NCI-H1105 treated with DMSO at 0.1 percent for 48 hours (cell line): ENCODE measurements at places on chromosomes 16 and 17.

- DNase-seq, result no peak
Measured at GRCh38 chr16:70418993-70419318, 19.9 kb downstream of the ST3GAL2 start.

DNA sequence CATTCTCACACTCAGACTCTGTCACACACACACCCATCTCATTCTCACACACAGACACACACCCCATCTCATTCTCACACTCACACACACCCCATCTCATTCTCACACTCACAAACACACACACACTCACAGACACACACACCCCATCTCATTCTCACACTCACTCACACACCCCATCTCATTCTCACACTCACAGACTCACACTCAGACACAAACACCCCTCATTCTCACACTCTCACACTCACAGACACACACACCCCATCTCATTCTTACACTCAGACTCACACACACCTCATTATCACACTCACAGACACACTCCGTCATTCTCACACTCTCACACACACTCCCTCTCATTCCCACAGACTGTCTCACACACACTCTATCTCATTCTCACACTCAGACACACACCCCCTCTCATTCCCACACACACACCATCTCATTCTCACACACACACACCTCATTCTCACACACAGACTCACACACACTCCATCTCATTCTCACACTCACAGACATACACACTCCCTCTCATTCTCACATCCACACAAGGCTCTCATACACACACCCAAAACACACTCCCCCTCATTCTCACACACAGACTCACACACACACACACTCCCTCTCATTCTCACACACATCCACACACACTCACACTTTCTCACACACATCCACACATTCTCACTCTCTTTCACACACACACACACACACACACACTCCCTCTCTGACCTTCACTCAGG lies 2.9 kb downstream of the ASGR1 start:
- no peak for DNase-seq

DNA sequence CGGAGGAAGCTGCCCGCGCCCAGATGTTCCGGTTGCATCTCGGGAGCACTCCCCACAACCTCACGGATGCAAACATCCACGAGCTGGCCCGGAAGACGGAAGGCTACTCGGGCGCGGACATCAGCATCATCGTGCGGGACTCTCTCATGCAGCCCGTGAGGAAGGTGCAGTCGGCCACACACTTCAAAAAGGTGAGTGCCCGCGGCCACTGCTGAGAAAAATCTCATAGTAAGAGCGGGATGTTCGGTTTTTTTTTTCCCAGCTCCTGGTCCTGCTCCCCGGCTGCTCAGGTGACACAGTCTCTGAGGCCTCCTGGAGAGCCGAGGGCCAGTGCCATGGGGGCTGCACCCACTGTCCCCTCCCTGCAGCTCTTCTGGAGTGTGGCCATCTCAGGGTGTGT lies 9.3 kb downstream of the PDF start:
- DNase-seq, result no peak

- DNase-seq, result no peak
Measured at GRCh38 chr16:1208239-1208830, 16.7 kb downstream of the TPSG1 start.

DNA sequence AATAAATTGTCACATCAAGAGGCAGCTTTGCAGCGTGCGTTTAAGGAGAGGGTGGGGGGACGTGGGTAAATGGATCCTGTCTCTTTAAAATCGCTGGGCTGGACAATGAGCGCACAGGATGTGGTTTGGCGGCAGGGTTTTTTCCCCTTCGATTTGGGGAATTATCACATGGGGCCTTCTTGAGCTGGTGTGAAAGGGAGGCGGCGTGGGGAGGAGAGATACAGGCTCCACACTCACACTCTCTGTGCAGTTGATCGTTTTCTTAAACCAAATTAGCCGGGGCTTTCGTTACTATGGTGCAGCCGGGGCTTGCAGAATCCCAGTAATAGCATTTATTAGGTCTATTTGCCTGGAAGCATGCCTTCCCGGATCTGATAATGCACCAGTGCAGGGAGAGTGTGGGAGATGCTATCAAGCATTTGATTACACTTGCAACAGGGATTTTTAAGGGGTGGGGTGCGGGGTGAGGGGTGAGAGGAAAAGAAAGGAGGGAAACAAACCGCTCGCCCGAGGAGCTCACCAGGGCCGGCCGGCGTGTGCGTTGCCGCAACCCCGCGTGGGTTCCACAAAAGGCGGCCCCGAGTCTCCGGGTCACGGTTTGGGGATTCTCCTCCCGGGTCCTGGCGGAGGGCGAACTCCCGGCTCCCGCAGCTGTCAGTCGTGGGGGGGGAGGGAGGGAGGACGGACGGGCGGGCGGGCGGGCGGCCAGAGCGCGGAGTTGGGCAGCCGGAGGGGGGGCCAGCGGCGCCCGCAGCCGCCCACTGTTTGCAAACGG lies 58.8 kb upstream of the GSE1 start:
- DNase-seq, result peak; percentile 59

- DNase-seq, result no peak
Measured at GRCh38 chr16:59326955-59327354, 592.8 kb upstream of the GOT2 start.

GRCh38 chr17:67617304-67617899 lies 100.3 kb upstream of the NOL11 start:
- DNase-seq, result no peak

DNA sequence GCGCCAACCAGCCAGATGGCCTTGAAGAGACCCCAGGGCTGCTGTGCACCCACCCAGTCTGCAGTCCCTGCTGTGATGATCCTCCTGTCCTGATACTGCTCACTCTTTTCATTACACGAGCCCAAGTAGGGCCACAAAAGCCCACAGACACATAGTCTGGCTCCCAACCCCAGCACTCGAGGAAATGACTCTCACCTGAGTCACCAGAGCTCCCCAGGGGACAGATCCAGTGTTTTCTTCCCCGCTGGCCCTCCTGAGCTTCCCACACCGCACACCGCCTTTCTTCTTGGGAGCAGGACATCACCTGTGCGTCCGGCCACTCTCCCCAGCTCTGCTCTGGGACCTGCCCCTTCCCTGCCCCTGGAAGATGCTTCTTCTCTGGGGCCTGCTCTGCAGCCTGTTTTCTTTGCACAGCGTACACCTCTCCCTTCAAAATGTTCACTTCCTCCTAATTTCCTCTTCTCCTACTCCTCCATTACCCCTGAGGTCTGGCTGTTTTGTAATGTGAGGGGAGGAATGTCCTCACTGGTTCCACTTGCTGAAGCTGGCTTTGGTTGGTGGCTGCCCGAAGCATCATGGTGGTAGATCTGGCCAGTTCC lies 2.0 kb upstream of the SCN4A start:
- DNase-seq, result no peak

- no peak for DNase-seq
Measured at GRCh38 chr17:48491527-48492273, 39.1 kb downstream of the HOXB1 start.

GRCh38 chr16:66858740-66859396 lies 14.7 kb downstream of the CA7 start:
- DNase-seq, result no peak

DNA sequence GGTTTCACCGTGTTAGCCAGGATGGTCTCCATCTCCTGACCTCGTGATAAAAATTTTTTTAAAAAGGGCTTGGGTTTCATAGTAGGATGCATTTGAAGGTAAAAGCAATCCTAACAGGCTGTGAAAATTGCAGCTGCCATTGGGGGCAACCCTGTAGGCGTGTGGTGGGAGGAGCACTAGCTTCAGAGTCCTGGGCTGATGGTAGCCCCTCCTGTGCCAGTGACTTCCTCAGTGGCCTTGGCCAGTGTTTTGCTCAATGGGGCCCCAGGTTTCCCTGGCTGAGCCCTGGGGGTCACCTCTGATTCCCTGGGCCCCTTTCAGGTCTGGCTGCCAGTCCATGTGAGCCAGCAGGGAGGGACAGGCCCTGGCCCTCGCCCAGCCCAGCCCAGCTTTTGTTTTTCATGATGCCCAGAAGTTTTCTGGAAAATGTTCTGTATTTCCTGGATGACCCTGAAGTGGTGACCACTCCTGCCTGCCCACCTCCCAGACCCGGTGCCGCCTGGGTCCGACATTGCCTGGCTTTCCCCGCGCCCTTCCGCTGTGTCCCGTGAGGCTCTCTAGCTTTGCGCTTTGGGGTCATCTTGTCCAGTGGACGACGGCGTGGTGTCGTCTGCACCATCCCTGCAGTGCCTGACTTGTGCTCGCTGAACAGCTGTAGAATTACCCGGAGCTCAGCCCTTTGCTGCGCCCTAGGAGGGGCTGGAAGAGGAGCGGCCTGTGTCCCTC lies 9.4 kb downstream of the MGRN1 start:
- no peak for DNase-seq

DNA sequence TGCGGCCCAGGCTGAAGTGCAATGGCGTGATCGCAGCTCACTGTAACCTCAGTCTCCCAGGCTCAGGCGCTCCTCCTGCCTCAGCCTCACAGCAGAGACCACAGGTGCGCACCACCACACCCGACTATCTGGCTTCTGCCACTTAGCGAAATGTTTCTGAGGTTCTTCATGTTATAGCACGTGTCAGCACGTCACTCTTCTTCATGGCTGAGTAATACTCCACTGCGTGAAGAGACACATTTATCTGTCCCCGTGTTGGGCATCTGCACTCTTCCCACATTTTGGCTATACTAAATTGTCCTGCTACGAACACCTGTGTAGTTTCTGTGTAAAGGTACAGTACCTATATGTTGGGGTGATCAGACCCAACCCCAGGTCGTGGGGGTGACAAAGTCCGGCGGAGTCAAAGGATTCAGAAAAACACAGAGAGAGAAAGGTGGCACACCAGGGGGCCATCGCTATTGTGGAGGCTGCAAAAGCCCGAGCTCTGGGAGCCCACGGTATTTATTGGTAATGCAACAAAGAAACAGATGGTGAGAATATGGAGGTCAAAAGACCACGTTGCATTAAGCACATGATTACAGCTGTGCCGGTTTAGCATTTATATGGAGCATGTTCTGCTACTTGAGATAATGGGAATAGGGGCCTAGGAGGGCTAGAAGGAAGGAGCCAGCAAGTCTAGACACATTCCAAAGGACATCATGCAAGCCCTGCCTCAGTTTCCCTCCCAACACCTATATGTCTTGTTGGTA lies 851 bp upstream of the DPEP1 start:
- DNase-seq, result no peak

- DNase-seq, result no peak
Measured at GRCh38 chr16:307691-308312, 24.8 kb downstream of the PDIA2 start.

GRCh38 chr16:29700253-29700987 lies 21.4 kb downstream of the QPRT start:
- DNase-seq, result peak; percentile 43

GRCh38 chr17:34527136-34527907 lies 52.1 kb upstream of the TMEM132E start:
- no peak for DNase-seq

DNA sequence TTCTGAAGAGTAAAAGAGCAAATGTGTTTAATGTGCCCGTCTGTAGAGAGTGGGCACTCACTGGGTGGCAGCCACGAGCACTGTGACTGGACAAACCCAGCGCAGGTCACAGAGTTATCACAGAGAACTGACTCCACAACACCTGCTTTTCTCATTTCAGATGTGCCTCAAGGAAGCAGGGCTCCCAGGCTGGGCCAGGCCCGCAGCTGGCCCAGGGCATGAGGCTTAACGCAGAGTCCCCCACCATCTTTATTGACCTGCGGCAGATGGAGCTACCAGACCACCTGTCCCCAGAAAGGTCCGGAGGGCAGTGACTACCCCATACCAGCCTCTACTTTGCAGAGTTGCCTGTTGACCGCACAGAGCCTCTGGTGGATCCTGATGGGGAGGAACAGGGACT lies 11.9 kb downstream of the DNAAF8 start:
- no peak for DNase-seq

GRCh38 chr17:8314797-8315763 lies 5.0 kb downstream of the ARHGEF15 start:
- DNase-seq, result no peak

GRCh38 chr17:33964344-33964979 lies 290.6 kb upstream of the CCL2 start:
- no peak for DNase-seq

DNA sequence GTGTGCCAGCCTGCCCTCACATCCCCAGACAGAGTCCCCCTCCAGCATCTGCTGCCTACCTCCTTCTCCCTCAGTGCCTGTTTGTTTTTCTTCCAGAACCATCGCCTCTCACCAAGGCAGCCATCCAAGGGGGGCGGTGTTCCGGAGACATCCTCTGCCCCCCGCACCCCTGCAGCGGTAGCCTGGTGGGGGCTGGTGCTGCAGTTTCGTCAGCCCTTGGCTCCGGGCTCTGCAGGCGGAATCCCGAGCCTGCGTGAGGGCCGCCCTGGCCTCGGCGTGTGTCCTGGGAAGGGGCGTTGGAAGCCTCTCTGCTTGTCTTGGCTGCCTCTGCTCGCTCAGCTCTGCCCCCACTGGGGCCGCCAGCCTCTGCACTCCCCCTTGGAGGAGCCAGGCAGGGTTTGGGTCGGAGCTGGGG lies 126.0 kb upstream of the CIBAR2 start:
- DNase-seq, result no peak

GRCh38 chr16:79483336-79483735 lies 117.2 kb downstream of the MAF start:
- no peak for DNase-seq

- DNase-seq, result no peak
Measured at GRCh38 chr17:54968988-54969332, 395 bp downstream of the STXBP4 start.

GRCh38 chr17:27496437-27496943 lies 40.2 kb downstream of the KSR1 start:
- DNase-seq, result no peak

GRCh38 chr17:8953156-8953885 lies 12.2 kb downstream of the PIK3R5 start:
- no peak for DNase-seq

DNA sequence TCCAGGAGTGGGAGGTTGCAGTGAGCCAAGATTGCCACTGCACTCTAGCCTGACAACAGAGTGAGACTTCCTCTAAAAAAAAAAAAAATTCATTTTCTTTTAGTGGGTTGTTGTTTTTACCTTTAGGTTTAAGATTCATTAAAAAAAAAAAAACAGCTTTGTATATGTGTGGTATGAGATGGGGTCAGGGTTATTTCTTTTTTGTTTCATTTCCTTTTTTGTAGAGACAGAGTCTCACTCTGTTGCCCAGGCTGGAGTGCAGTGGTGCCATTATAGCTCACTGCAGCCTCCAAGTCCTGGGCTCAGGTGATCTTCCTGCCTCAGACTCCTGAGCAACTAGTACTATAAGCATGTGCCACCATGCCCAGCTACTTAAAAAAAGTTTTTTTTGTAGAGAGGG lies 47.0 kb downstream of the BCAS3 start:
- DNase-seq, result no peak

- no peak for DNase-seq
Measured at GRCh38 chr17:42323268-42323773, 35.0 kb downstream of the STAT5A start.

GRCh38 chr17:1123393-1123831 lies 56.4 kb downstream of the ABR start:
- peak; percentile 40 for DNase-seq

- no peak for DNase-seq
Measured at GRCh38 chr17:33375783-33376182, 82.7 kb upstream of the ASIC2 start.

DNA sequence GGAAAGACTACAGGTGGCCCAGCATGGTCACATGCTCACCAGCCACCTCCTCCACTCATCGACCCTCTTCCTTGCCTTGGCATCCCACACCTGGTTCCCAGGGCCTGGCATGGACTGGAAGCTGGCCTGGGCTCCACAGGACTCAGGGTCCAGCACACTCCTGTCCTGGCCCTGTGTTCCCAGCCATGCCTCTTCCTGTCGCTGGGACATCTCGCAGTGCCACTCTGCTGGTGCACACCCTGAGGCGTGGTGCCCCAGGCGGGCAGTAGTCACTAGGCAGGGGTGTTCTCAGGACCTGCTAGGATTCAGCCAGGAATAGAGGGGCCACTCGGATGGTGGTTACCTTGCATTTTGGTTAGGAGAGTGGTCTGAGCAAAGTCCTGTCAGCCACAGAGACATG lies 99.4 kb downstream of the AMFR start:
- DNase-seq, result no peak
